Fibroblast of skin of left quadriceps (primary cell): ENCODE measurements at places on chromosomes 7 and 10.

DNA sequence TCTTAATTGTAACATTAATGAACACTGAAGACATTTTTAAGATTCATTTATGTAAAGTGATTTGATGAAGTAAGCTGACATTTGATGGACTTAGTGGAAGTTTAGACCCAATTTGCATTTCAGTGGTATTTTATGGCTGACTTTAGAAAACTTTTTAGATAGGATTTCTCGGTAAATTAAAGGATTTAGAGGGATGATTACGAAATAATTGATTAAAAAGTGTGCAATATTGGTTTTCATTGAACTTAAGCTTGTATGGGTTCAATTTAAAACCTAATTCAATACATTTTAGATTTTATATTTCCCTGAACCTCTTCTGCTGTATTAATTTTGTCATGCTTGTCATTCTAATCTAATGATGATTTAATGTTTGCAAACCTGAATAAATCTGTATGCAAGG, 135.1 kb downstream of the SDK1 start:
- DNase-seq, result no peak

DNA sequence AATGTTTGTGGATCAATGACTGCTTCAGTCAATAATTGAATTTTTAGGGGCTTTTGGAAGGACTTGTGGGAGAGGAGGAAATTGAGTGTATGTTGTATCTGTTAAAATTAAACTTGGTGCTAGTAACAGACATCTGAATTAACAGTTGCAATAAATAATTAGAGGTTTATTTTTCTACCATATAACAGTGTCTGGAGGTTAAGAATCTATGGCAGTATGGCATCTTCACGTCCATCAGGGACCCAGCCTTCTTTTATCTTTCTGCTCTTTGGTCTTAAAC, 72.8 kb upstream of the HABP2 start:
- no peak for DNase-seq

- DNase-seq, result no peak
These were observed 381.2 kb upstream of the SORCS1 start for GRCh38 chr10:107545717-107546116.

DNA sequence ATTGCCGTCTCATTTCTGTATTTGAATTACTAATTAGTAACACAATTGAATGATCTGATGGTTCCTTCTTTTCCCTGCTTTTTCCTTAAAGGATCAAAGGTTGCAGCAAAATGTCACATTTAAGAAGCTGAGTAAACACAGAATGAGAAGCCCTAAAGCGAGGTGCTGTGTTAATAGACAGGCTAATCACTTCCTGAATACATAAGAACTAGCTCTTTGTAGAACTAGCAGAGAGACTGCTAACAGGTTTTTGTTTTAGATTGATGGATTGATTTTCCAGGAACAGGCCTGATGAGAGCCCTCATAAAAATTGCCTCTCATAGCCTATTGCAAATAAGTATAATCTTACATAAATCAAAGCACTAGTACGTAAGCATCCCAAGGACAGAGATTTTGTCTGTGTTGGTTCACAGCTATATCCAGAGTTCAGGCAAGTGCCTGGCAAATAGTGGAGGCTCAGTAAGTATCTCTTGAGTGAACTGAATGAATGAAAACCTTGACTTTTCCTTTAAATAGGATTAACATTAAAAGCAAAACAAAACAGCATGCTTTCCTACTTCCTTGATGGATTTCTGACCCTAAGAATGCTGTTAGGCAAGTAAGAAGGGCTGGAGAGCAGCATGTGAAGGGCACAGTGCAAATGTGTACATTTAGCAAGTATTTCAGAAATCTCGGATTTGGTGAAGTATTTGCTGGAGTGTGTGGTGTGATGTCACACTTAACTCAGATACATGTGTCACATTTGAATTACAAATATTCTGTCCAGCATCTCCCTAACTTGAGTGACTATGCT, 3.3 kb downstream of the TMEM229A start:
- DNase-seq, result no peak

DNA sequence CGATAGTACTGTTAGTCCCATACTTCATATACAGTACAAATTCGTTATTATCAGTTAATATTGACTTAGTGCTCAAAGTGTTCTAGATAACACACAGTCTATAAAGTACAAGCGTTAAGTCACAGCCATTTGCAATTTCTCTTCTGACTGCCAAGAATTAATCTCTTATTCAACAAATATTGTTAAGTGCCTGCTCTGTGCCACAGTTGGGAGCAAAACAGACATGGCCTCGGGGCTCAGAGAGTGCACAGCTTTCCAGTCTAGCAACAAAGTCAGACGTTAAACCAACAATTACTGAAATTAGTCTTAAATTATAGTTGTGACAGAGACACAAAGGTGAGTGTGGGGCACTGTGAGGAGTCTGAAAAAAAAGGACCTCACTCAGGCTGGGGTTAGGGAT, 113.0 kb upstream of the DPP6 start:
- no peak for DNase-seq

GRCh38 chr10:3382092-3382491, 209.5 kb upstream of the PITRM1 start:
- no peak for DNase-seq
